ENCODE measurements at places on chromosomes 1 and 21.

- DNase-seq = no peak
These were observed 213.7 kb downstream of the BRINP2 start for GRCh38 chr1:177384461-177384860.

GRCh38 chr1:163410073-163410999, 88.6 kb downstream of the NUF2 start:
- no peak for DNase-seq

DNA sequence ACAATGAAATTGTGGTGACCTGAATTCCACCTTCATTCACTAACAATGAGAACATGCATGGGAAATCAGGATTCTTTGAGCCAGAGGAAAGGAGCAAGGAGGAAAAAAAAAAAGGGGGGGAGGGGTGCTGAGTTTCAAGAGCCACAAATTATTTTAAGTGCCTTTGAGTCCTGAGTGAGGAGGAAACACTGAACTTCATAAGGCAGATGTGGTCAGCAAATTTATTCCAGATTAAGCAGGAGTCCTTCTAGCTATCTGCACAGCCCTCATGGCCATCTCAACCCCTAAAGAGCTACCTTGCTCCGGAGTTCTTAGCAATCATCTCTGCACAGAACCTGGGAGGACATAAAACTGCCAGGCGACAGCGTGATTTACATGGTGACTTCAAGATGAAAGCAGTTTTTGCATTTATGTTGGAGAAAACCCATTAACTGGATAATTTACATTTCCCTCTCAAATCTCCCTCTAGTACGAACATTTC, 21.7 kb downstream of the ASTN1 start:
- DNase-seq = no peak

DNA sequence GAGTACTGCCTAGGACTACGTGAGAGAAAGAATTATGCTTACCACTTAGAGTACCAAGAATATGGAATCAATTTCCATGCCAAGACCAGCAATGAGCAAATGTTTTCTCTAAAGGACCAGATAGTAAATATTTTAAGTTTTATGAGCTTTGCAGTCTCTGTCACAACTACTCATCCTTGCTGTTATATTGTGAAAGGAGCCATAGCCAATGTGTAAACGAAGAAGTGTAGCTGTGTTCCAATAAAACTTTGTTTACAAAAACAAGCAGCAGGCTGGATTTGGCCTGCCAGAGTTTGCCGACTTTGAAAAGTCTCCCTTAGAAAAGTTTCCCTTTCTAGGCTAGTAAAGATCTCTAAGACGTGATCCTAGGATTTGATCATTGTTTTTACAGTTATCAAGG, 128.8 kb downstream of the PDE4B start:
- DNase-seq = no peak

- no peak for DNase-seq
These were observed 26.8 kb downstream of the PALMD start for GRCh38 chr1:99672530-99673213.

- no peak for DNase-seq
These were observed 188.2 kb downstream of the OMA1 start for GRCh38 chr1:58358346-58358745.

GRCh38 chr1:148308832-148309458, 156.9 kb upstream of the NBPF11 start:
- DNase-seq = no peak

DNA sequence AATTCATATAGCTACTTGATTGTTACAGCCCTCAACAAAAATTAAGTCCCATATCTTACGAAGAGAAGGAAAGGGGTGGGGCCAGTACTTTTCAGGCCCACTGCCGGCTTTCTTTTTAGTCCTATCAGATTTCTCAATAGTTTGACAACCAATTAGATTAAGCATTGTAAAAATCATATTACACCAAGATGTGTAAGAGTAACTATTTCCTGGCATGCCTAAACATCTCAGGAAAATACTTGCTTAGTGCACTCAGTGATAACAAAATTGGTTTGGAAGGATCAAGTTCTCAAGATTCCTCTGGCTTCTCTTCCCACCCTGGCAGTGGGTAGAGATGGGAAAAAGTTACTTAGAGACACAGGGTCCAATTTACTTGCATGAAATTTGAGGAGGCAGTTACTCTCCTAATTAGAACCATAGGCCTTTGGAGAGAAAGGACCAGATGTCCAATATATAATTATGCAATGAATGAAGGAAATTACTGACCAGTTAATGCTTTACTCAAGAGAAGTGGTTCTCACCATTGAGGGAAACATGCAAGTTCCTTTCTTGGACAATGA, 30.1 kb downstream of the STPG1 start:
- DNase-seq = no peak

- DNase-seq = no peak
These were observed 147.8 kb upstream of the ATP1B1 start for GRCh38 chr1:168958562-168959289.

DNA sequence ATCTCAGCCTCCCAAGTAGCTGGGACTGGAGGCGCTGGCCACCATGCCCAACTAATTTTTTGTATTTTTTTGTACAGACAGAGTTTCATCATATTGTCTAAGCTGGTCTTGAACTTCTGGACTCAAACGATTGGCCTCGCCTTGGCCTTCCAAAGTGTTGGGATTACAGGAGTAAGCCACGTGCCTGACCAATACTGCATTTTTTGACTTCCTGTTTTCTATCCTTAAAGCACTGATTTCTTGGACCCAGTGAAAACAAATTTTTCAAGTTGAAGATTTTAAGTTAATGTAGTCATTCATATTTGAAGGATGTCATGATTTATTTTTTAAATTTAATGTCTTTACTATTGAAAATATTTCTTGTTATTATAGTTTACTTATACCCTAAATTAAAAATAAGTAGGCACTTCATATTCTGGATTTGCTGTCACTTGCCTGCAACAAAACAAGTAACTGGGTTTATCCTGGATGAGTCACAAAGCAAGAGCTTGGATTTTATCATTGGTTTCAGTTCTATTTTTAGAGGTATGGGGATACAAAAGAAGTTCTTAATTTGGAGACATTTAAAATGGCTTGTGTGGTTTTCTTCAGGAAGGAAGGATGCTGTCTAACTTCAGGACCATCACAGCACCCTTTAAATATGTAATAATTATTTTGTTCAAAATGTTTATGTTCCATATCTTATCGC, 2.2 kb upstream of the VPS45 start:
- DNase-seq = no peak

- DNase-seq = no peak
These were observed 17.6 kb downstream of the SHISA4 start for GRCh38 chr1:201906336-201906735.

DNA sequence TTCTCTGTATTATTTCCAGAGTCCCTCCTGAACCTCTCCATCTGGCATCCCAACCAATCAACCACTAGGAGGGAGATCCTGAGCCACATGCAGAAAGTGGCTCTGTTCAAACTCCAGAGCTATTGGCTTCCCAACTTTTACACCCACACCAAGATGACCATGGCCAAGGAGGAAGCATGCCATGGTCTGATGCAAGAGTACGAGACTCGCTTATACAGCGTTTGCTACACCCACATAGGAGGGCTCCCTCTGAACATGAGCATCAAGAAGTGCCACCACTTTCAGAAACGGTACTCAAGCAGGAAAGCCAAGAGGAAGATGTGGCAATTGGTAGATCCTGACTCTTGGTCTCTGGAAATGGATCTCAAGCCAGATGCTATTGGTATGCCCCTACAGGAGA, 23.6 kb downstream of the RGSL1 start:
- DNase-seq = no peak

- no peak for DNase-seq
These were observed 16.3 kb downstream of the POU2F1 start for GRCh38 chr1:167237000-167237399.

DNA sequence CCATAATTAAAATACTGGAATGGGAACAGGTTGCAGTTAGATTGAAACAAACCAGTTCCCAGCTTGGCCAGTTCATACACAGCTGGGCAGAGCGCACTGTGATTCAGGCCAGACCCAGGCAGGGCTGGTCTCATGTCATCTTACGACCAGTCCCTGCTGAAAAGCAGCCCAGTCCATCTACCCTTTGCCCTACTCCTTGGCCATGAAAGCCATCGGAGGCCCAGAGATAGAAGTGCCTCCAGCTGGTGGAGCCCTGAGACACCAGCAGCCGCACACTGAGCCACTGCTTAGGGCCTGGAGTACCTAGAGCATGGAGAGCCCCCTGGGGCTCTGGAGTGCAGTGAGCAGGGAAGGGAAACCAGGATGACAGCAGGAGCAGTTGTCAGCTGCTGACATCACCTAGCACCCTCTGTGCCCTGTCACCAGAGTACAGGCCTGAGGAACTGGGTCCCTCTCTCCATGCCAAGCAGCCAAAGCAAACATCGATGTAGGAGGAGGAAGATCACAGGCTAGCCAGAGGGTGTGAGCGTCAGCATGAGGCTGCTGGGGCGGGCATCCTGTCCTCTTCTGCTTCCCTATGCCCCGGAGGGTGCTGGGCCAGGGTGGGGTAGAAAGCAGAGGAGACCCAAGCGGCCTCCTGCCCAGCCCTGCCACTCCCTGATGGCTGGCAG, 34.2 kb upstream of the TMEM125 start:
- no peak for DNase-seq

All from cortex of kidney (tissue), 1 donor.